Femur (tissue), 1 donor: ENCODE measurements at places on chromosomes 5 and 9.

- no peak for DNase-seq
Observed at GRCh38 chr5:40479939-40480338, 199.8 kb upstream of the PTGER4 start.

- DNase-seq = no peak
Observed at GRCh38 chr9:117739206-117739605, 35.0 kb downstream of the TLR4 start.

DNA sequence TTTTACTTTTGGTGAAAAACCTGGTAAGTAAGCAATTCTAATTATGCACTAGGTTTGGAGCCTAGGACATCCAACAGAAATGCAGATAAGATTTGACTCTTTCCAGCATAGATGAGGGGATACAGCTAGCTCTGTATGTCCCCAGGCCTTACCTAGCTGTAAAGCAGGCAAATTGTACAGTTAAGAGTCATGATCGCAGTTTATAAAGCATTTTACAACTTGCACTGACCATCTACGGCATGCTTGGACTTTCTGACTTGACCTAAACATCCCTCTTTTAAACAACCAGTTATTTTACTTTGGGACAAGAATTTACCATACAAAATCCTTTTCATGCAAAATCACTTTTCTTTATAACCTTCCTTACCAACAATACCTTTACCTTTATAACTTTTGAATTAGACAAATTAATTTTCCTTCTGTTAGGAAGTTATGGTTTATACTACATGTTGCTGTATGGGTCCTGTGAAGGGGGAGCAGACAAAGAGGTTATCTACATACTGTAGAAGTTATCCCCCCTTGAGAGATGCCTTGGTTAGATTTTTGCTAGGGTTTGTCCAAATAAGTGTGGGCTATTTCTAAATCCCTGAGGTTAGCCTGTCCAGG is 36.8 kb downstream of the FGD3 start:
- no peak for DNase-seq

DNA sequence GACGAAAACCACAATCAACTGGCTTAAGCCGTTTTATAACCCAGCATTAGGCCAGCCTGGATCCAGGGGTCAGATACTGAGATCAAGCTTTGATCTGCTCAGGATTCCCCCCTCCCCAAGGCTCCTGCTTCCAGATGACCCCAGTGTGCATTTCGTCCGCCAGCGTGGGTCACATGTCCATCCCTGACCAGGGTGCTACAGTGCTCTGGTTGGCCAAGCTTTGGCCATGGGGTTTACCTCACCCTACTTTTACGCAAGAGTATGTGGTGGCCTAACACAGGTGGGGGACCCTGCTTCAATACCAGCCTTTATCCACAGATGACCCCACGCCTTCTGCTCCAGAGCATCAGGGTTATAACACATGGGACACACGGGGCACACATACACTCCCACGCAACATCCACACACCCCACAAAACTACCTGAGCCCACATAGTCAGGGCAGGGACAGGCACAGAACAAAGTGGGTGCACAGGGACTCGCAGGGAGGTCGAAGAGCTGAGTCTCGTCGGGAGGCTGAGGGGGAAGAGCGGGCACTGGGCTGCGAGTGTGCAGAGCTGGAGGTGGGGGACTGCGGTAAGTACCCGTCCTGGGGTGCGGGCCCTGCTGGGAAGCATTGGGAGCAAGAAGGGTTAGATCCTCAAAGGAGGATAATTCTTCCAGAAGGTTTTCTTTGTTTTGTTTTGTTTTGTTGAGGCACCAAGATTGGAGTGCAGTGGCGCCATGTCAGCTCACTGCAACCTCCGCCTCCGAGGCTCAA is 5.0 kb upstream of the SQSTM1 start:
- no peak for DNase-seq

DNA sequence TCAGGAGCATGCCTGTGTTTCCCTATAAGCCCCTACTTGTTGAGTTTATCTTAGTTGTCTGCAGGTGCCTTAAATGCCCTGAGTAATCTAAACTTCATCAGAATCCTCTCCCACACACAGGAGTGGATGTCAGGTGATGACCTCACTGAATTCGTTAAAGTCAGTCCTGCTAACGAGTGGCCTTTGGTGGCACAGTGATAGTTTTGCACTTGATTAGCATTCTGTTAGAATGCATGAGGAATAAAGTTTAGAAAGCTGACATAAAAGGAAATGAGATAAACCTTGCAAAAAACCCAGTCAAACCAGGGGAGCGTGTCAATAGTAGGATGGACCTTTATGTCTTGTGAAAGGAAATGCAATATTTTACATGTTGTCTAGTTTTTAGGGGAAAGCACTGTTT is 4.5 kb downstream of the TRIM32 start:
- DNase-seq = no peak

DNA sequence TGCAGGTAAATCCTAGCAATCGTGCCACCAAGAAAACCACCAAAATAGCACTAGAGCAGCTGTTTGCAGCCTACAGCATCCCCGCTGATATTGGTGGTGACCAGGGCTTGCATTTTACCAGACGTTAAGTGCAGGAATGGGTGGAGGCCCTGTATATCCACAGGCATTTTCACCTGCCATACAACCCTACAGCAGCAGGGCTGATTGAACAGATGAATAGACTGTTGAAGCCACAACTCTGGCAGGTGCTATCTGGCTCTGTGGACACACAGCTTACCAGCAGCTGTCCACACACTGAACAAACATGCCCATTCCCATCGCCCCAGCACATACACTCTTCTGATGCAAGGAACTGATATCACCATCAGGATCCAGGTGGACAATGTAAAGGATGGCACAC is 154.5 kb upstream of the APC start:
- no peak for DNase-seq

DNA sequence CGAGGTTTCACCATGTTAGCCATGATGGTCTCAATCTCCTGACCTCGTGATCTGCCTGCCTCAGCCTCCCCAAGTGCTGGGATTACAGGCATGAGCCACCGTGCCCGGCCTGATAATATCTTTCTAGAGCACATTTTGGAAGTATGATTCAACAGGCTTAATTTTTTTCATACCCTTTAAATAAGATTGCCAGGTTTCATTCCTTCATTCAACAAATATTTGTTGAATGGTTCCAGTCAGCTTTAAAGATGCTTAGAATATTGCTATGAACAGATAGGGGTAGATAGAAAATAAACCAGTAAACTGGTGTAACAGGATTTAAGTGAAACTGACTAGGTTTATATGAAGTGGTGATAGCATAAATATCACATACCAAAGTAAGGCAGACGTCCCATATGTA is 41.3 kb downstream of the DMXL1 start:
- no peak for DNase-seq

DNA sequence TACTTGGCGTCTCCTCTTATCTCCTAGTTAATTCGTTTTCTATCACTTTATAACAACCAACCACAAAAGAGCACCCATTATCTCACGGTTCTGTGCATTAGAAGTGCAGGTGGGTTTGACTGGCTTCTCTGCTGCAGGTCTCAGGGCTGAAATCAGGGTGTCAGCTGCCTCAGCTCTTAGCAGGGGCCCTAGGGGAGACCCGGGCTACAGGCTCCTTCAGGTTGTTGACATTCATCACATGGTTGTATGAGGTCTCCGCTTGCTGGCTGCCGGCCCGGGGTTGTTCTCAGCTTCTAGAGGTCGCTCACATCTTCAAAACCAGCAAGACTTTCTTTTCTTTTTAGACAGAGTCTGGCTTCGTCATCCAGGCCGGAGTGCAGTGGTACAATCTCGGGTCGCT is 2.9 kb upstream of the ZMYND19 start:
- no peak for DNase-seq

- DNase-seq = peak; percentile 62
Observed at GRCh38 chr9:27126670-27127069, 17.6 kb downstream of the TEK start.

DNA sequence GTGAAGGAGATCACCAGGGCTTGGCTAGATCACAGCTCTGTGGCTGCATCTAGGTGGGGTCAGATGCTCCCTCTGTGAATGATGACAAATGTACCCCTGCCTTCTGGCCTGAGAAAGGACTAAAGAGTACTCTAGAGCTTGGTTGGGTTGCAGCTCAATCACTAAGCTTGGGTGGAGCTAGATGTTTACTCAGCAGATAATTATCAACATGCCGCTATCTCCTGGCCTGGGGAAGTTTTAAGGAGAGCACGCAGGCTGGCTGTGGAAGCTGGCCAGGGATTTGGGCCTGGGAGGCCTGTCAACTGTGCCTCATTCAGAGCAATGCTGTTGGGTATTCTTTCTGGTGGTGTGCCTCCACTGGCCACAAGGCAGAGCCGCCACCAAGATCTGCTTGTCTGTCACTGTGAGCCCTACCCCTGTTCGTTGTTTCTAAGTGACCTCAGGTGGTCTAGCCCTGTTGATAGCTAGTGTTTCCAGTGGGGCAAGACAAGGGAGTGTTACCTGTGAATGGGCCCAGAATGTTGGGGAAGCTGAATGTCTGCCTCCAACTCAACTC is 181.7 kb downstream of the ADGRV1 start:
- DNase-seq = no peak

- DNase-seq = no peak
Observed at GRCh38 chr5:87401626-87402025, 11.1 kb downstream of the CCNH start.

DNA sequence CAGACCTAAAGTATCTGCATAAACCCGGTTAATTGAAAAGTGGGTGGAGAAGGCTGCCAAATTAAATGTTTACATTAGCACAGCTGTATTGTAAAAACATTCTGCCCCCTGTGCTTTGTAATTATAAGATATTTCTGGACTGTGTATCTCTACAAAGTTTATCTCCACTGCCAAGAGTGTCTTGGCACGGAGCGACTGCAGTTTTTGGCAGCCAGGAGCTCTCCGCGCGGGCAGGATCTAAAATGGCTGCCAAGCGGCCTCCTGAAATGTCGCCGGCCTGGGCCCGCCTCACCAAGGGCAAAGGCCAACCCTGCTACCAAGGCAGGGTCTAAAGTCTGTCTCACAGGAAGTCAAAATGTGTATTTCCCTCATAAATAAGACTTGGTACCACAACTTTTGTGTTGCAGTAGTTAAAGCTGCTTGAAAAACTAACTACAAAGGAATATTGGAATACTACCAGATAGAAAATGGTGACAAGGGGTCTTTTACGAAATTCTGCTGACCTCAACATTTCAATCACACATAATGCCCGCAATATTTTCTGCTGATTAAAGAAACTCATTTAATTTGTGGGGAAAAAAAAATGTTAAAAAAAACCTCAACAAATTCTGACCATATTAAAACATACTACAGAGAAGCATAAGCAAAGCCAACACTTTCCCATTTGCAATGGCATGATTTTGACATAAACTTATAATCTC is 110.4 kb downstream of the NFIB start:
- DNase-seq = peak; percentile 84
